ENCODE measurements at places on chromosomes 1 and 21.

DNA sequence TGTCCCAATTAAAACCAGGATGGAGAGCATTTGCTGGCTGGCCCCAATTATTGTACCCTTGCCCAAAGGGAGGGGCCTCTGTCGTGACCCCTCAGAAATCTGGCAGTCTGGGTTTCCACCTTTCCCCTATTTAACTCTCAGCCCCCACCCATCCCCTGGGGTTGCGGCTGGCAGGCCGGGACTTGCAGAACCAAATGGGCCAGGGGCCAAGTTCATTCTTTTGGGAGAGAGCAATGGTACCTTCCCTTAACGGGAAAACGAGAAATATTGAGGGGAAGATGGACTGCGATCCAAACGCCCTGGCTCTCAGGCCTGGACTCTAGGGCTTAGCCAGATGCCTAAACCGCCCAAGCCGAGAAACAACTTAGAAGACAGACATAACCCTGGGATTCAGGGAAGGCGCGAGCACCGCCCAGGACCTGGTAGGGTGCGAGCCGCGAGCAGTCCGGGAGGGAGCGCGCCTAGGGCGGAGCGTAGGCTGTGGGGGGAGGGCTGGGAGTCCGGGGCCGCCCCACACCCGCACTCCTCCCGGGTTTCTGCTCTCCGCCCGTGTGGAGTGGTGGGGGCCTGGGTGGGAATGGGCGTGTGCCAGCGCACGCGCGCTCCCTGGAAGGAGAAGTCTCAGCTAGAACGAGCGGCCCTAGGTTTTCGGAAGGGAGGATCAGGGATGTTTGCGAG lies at the start of gene SLC27A3:
Gene SLC27A3, plus strand, starts transcription at position 628 of the 678 bp plus-strand sequence. CDS start 91 bp downstream, outside the sequence.
- no peak for DNase-seq

GRCh38 chr1:170881268-170882265 lies 53.8 kb upstream of the MROH9 start:
- DNase-seq: no peak

- DNase-seq: no peak
These were observed 6.5 kb downstream of the PYCR2 start for GRCh38 chr1:225917536-225917935.

DNA sequence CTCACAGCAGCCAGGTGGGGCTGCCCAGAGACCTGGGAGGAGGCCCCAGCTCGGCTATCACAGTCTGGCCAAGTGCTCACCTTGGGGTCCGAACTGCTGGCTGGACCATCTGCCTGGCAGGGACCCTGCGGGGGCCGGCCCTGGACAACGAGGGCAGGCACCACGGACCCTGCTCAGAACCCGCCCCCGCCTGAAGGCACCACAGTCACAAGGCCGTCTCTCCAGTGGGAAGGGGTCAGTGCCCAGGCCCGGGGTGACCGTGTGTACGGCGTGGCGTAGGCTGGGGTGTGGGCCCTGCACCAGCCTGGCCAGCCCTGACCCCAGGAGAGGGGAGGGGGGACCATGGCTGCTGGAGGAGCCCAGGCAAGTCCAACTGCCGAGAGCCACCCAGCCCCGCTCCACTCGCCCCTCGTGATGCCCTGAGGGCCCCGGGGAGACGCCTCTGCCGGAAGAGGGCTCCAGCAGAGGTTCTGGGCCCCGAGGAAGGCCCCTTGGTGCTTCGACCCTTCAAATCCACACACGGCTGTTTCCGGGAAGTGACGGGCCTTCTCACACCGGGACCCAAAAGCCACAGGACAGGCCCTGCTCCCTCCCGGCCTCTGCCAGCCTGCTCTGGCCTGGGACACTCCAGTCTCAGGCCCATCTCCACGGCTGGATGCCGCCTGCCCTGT lies 11.2 kb upstream of the RNF223 start:
- no peak for DNase-seq

GRCh38 chr1:221633841-221634409 lies 108.0 kb downstream of the DUSP10 start:
- no peak for DNase-seq

GRCh38 chr1:9233241-9233941 lies 1.2 kb upstream of the H6PD start:
- DNase-seq: no peak

GRCh38 chr1:10160907-10161490 lies 49.4 kb upstream of the KIF1B start:
- DNase-seq: no peak

GRCh38 chr1:184028854-184029623 lies 8.5 kb downstream of the COLGALT2 start:
- DNase-seq: no peak

- DNase-seq: no peak
These were observed 78.8 kb upstream of the WDR26 start for GRCh38 chr1:224513383-224513782.

GRCh38 chr1:229590119-229590518 lies 31.6 kb upstream of the ABCB10 start:
- no peak for DNase-seq

DNA sequence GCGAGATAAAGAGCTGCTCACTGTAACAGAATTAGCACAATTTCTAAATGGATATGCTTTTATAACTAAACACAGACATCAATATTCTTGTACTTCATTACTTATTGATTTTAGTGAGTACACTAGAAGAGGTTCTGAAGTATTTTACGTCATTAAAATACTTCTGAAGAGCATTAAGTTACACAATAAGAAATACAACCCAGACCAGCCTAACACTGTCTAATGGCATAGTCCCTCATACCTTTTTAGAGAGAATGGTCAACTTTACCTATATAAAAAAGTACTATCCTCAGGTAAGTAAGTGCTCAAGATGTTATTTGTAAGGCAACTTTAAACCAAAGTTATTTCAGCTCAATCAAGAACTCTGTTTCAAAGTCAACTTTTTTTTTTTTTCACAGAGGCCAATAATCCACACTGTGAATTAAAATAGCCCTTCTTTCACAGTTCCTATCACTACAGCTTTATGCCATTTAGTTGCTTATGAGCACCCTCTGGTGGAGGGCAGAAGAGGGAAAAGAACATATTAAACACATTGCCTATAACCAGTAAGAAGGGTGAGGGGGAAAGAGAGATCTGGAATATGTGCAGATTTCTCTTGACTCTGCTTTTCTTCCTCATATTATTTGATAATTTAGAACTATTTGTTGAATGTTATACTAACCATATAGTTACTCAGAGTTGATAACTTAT lies 182.1 kb upstream of the DMRTA2 start:
- DNase-seq: no peak

- DNase-seq: no peak
These were observed 304.0 kb downstream of the KIF26B start for GRCh38 chr1:245458761-245459174.

- no peak for DNase-seq
These were observed 30.7 kb upstream of the IGSF3 start for GRCh38 chr1:116698244-116698595.

DNA sequence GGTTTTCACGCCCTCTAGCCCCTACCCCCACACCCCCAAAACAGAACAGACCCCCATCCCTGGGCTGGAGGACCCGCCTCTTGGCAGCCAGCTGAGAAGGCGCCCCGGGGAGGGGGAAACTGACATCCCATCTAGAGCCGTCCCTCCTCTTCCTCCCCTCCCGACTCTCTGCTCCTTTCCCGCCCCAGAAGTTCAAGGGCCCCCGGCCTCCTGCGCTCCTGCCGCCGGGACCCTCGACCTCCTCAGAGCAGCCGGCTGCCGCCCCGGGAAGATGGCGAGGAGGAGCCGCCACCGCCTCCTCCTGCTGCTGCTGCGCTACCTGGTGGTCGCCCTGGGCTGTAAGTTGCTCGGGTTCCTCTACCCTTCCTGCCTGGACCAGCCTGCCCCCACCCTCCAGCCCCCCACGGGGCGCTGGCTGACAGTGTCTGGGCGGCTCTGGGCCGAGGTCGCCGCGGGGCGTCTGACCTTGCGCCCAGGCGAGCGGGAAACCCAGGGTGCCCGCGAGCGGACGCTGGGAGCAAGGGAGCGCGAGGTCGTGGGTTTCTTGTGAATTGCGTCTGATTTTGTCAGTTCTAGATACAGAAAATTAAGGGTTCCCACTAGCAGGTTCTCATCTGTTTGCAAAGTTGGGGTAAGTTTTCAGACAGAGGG lies 618 bp downstream of the JAM2 start:
- no peak for DNase-seq

DNA sequence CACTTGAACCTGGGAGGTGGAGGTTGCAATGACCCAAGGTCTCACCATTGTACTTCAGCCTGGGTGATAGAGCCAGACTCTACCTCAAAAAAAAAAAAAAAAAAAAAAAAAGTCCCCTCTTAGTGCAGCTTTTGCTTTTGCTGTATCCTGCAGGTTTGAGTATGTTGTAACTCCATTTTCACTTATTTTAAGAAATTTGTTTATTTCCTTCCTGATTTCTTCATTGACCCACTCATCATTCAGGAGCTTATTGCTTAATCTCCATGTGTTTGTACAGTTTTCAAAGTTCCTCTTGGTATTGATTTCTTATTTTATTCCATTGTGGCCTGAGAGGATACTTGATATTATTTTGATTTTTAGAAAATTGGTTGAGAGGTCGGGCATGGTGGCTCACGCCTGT lies 50.9 kb upstream of the AK4 start:
- no peak for DNase-seq
